ENCODE measurements at places on chromosomes 5 and 9.

DNA sequence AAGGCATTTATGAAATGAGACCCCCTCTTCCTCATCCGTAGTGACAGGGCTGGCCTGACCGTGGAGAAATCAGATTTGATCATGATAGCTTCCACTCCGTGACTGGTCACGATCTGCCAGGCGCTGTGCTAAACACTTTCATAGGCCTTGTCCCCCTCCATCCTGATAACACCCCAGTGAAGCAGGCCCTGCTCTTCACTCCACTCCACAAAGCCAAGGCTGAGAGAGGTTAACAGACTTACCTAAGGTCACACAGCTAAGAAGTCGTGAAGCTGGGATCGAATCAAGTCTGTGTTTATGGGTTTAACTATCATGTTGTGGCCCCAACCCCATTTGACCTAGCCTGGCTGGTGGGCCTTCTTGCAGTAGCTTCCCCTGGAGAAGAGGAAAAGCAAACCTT is 53.3 kb upstream of the IL17B start:
- no peak for DNase-seq

- no peak for DNase-seq
Observed at GRCh38 chr5:124285071-124285470, 461.4 kb downstream of the ZNF608 start.

DNA sequence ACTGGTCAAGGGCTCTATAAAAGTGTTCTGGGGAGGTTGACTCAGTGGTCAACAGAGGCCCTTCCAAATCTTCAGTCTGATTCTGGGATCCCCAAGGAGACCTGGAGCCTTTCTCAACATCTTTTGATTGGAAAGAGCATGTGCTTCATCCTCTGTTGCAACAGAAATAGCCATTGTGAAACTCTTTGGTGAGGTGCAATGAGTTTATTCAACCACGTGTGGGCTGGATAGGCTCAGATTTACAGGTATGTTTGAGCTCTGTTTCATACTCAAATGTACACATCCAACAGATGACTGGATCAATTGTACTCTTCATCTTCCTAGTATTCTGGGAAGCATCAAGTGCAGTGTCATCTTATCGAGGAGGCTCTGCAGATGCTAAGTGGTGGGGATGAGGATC is 60.5 kb downstream of the CTSL start:
- no peak for DNase-seq

GRCh38 chr9:137426018-137426681 is 3.0 kb downstream of the NOXA1 start:
- no peak for DNase-seq

DNA sequence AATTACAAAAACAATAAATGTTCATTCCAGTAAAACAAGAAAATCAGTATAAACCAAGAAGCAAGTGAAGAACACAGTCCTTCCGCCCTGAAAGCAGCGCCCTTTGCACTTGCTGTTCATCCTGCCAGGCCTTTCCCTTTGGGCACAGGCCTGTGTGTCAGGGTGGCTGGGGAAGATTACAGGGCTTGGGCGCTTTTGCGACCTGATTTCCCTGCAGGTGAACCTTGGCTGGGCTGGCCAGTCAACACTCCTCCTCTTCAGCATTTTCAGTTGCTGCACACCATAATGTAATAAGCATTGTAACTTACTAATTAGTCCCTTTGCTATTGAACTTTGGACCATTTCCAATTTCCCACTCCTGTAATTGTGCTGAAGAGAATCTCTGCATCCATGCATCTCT is 38.6 kb upstream of the TDRD7 start:
- no peak for DNase-seq
